Stimulated activated CD4-positive, alpha-beta T cell treated with anti-CD3 and anti-CD28 coated beads, Interleukin-12 subunit alpha, Interleukin-12 subunit beta, amount 100 ng/mL, for 4 hours (primary cell): ENCODE measurements at places on chromosomes 7 and 10.
A peak's percentile ranks its signal among the peaks of the same experiment; 100 is the strongest.

GRCh38 chr7:100099452-100099851, 1.7 kb downstream of the MCM7 start:
- DNase-seq, result no peak

DNA sequence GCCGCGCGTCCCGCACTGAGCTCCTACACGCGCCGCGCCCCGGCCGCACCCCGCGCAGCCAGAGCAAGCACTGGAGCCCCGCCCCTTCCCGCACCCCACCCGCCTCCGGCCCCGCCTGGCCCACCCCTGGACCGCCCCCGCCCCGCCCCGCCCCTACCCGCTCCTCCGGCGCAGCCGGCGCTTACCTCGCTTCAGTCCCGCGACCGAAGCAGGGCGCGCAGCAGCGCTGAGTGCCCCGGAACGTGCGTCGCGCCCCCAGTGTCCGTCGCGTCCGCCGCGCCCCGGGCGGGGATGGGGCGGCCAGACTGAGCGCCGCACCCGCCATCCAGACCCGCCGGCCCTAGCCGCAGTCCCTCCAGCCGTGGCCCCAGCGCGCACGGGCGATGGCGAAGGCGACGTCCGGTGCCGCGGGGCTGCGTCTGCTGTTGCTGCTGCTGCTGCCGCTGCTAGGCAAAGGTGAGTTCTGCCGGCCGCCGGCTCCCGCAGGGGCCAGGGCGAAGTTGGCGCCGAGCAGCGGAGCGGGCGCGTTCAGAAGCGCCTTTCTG, at the start of gene RET:
Gene RET (plus strand): TSS at position 194 of the 545 bp plus-strand sequence. CDS start 190 bp downstream, at position 384.
- DNase-seq, result no peak

DNA sequence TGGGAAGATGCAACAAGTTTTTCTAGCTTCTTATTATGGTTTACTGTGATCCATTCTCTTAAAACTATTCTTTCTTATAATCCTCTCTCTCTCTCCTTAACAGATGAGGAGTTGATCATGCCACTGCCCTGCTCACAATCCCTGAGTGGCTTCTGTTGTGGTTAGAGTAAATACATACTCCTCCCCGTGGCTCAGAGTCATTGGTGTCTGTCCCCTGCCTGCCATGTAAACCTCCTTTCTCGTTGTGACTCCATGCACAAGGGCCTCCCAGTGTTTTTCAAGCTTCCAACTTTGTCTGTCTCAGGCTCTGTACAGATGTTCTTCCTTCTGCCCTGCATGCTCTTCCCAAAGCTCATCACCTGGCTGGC, 20.4 kb downstream of the CCNY start:
- no peak for DNase-seq

GRCh38 chr10:104406715-104407650, 53.4 kb downstream of the CFAP58 start:
- DNase-seq, result no peak

GRCh38 chr10:36254199-36254598, 612.1 kb upstream of the FZD8 start:
- DNase-seq, result no peak

DNA sequence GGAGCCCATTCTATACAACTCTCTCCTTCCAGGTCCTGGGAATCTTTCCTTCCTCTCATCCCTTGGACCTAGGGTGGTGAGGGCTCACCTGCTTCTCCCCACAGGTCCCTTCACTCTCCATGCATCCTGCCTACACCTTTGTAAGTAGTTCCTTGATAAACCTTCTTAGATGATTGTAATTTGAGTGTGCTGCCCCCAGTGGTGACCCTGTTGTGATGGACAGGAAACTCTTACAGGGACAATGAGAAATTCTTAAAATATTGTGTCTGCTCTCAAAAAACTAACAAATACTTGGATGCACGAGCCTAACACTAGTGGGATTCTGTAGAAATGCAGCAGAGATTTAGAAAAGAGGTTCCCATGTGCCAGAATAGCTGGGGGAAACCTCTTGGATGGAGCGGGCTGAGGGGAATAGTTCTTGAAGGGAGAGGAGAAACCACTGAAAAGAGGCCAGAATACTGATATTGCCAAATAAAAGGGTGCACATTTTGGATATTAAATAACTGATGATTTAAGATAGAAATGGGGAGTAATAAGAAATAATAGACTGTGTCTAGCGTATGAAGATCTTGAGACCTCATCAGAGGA, 6.7 kb upstream of the PAXIP1 start:
- peak; percentile 16 for DNase-seq

- DNase-seq, result no peak
Measured at GRCh38 chr10:75864717-75865116, 433.3 kb downstream of the LRMDA start.

DNA sequence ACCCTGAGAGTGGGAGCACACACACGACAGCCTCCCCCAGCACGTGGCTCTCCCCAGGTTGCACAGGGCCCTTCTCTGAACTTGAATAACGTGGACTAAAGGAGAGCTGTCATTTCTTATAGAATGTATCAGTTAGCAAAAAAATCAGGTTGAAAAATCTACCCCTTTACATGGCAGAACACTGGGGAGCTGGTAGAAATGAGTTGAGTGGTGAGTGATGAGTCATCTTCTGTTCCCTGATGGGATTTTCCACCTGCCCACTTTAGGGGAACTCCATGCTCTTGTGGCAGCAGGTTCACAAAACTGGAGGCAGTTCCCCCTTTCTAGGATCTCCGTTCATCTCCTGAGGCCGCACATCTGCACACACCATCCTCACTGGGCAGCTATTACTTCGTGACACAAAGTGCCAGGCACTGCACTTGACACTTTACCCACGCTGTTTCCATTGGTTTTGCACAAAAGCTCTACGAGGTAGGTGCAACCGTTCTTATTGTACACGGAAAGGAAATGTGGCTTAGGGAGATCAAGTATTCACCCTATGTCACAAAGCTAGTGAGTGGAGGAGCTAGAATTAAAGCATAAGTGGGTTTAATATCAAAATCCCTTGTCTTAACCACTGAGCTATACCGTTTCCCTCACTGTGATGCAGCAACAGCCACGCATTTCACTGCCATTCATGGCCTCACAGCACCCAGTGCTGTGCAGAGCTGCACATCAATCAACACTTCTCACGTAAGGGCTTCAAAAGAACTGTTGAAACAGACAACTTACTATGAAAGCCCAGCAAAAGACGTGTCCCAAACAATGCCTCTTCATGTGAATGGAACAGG, 80.2 kb downstream of the RNF216 start:
- peak; percentile 51 for DNase-seq

DNA sequence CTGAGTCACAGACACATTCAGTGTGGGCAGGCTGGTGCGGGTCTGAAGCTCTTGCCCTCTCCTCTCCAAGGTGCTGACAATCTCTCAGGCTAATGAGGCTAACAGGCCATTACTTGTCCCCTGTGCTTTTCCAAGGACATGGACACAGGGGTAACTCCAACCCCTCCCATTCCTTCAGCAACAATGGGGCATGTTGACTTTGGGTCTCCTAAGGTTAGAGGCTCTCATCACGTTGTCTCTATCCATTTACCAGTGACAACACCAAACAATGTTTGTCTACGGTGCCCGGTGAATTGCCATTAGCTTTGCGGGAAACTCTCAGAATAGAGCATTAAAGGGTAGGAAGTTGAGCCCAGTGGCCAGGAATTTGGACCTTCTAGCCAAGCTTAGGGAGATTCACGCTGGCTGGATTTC, 101.6 kb upstream of the TNS3 start:
- no peak for DNase-seq

DNA sequence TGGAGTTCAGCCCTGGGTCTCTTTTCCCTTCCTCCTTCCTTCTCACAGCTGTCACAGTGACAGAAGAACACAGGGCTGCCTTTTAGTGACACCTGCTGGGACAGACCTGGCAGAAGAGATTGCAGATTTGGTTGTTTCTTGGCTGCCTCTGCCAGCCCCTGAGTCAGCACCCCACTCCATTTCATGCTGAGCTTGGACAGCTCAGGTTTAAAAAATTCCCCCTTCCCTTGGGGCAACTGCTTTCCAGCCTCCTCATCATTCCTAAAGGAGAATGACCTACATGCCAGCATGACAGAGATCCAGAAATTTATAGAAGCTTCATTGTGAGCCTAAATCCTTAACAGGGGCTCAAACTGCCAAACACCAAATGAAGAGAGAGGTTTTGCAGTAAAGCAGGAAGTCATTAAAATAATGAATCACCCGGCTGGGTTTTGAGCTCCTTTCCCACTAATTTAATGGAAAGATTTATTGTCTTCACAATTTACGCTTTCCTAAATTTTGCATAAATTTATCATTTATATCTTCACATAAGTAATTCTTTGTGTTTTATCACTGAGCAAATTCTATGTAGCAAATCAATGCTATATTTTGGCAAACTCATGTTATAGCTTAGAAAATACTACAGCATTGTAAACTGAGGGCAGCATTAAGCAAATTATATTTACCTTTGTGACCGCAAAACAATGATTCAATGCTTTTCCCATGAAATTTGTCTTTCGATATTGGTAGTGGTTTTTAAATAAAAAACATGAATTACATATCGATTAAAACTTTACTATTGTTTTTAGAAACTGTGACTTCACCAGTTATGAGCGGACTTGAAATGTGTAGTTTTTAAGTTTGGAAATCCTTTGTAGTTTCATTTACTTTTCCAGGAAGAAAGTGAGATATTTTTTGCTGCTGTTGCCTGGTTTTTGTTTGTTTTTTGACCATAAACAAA, 399.5 kb upstream of the ANKRD30A start:
- DNase-seq, result no peak

GRCh38 chr7:24216576-24217125, 67.3 kb upstream of the NPY start:
- no peak for DNase-seq

GRCh38 chr10:1178506-1178905, 122.3 kb downstream of the WDR37 start:
- DNase-seq, result no peak

DNA sequence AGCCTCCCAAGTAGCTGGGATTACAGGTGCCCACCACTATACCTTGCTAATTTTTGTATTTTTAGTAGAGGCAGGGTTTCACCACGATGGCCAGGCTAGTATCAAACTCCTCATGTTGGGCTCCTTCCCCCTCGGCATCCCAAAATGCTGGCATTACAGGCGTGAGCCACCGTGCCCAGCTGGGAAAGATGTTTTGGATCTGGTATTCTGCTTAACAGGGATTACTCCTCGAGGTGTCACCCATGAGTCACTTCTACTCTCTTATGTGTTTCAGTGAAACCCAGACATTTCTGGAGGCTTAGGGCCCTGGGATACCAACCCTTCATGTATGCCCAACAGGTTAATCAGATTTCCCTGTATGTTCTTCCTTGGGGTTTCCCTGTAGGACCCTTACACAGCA, 11.8 kb upstream of the OPN4 start:
- DNase-seq, result no peak

GRCh38 chr7:28625432-28625831, 213.1 kb downstream of the CREB5 start:
- DNase-seq, result no peak

- DNase-seq, result no peak
Measured at GRCh38 chr7:122686360-122686878, 12.5 kb downstream of the RNF133 start.

GRCh38 chr10:78634389-78634815, 434.4 kb upstream of the ZMIZ1 start:
- no peak for DNase-seq

- DNase-seq, result no peak
Measured at GRCh38 chr10:130777507-130778165, 533.9 kb downstream of the TCERG1L start.

DNA sequence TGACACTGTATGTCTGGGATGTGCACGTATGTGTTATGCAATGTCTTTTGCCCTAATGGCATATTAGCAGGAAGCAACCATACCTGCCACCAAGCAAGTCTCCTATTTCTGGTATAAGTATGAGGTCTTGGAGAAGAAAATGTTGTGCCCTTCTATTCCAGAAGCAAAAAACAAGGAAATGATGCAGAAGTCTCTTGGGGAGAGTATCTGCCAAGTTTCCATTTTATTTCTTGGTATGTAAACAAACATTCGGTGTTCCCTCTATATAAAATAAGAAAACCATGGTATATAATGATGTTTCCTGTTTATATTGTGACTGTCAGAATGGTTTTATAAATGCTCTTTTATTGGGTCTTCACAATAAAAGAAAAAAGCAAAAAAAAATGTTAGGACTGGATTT, 19.3 kb upstream of the MYO3A start:
- no peak for DNase-seq

DNA sequence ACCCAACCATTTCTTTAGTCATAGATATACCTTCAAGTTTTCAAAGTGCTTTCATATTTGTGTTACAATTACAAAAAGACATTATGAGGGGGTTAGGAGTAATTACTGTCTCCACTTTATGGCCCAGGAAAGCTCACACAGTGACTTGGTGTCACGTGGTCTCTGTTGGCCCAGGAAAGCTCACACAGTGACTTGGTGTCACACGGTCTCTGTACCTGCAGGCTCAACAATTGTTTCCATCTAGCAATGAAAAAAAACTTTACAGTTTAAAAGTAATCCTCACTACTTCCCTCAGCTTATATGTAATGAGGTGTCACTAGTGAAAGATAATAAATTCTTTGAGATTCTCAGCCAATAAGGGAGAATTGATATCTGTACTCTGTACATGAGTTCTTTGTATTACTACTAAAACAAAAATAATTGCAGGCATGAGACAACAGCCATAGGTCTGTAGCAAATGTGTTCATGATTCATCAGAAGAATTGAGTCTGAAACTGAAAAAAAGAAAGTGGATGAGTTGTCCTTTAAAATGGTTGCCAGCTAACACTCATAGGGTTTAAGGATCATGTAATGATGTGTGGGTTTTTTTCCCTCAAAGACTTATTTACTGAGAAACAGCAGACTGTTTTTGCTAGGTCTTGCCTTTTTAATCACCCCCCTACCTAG, 10.9 kb downstream of the OGDH start:
- no peak for DNase-seq

- DNase-seq, result peak; percentile 47
Measured at GRCh38 chr10:6136215-6137201, 47.7 kb downstream of the RBM17 start.

- no peak for DNase-seq
Measured at GRCh38 chr10:27474741-27475140, 29.4 kb upstream of the RAB18 start.

DNA sequence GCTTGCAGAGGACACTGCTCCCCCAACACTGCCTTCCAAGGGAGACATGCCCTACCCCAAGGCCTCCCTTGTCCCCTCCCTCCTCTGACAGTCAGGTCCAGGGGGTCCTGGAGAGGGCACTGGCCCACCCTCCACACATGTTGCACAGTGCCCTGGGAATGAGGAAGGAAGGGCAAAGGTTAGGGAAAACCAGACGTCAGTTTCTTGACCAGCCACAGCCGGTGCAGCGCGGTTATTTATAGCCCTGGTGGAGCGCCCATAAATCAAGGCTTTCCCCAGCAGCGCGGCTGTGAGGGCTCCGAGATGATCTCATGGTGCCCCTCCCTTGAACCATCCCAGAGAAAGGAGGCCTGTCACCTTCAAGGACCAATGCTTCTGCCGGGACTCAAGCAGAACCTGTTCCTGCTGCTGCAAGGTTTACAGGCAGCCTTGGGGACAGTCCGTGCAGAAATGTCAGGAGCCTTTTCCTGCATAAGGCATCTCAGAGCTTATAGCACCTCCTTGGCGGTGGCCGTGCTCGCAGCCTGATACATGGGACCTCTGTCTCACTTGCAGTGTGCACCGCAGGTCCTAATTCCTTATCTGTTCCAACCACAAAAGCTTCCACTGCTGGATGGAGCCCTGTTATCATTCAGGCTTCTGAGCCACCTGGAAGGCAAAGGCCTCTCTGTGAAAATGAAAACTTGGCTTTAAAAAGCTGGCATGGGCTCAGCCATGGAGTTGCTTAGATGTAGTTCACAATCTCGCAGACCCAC, 127.3 kb downstream of the LHPP start:
- DNase-seq, result no peak

- DNase-seq, result no peak
Measured at GRCh38 chr10:17001961-17002749, 127.5 kb downstream of the CUBN start.

GRCh38 chr7:2927592-2927991, 83.5 kb upstream of the GNA12 start:
- no peak for DNase-seq

GRCh38 chr7:50329775-50330174, 25.3 kb downstream of the IKZF1 start:
- DNase-seq, result no peak
